ENCODE measurements at places on chromosomes 12 and 14.

DNA sequence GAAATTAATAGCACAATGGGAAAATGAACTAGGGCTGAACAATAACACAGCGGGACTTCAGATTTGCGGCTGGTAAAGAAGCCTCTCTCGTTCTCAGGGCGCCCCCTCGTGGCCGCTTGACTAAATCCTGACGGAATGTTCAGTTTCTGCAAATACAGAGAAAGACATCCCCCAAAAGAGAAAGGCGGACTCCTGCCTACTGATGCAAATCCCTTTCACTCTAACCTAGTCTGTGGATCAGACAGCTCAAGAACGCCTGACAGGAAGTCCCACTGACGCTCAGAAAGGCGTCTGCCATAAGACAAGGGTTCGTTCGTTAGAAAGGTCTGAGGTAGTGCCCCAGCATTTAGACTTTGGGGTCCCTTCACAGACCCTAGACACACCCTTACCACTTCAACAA, 2.5 kb downstream of the NUAK1 start:
- no peak for DNase-seq

DNA sequence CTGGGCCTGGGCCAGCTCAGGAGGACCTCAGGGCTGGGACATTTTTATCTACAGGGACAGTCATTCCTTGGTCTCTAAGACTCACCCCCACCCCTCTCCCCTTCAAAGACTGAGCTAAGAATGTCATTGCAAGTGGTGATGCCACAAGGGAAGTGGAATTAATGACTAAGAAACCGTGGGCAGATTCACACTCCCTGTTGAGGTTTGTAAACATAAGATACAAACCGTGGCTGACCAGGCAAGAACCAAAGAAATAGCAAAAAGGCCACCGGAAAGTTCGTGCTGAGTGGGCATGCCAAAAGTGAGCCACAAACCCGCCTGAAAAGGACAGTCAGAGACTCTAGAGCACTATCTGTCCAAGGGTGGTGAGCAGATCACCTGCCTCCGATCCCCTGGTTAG, 25.7 kb downstream of the NUAK1 start:
- DNase-seq: no peak

GRCh38 chr12:127113945-127114344, 1153.0 kb upstream of the TMEM132C start:
- DNase-seq: no peak

GRCh38 chr12:84054811-84055210, 857.8 kb downstream of the SLC6A15 start:
- no peak for DNase-seq

DNA sequence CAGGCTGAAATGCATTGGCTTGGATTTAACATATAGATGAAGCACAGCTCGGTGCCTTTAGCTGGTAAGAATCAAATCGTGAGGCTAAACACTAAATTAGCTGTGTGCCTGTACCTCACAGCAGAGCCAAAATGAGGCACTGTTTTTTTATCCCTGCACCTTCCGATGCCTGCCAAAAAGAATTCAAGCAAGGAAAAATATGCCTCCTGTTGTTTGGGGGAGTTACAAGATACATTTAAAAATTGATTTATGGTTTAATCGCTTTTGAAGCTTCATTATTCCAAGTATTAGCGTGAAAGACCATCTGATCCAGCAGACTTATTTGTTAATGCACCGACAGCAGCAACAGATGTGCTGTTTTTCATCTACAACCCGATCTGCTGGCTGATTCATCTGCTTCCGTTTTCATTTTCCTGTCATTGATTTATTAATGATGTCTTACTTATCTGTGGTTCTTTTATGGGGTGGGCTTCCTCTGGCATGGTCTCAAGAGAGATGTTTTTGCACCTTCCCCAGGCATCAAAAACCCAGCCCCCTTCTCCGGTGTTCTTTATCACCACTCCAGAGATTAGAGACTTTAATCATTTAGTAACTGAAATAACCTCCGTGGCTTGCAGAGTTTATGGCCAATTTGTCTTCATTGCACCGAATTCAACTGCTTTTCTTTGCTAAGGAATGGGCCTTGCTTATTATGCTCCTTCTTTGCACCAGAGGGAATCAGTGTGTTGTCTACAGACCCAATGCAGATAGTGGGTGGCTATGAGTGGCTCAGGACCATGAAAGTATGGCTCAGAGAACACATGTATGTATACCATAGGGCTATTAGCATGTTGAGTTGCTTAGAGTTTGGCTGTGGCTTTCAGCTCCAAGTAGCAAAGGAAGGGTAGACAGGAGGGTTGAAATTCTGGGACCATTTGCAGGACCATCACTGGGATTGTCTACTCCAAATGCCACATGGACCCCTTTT, 166.8 kb upstream of the TMEM260 start:
- no peak for DNase-seq

DNA sequence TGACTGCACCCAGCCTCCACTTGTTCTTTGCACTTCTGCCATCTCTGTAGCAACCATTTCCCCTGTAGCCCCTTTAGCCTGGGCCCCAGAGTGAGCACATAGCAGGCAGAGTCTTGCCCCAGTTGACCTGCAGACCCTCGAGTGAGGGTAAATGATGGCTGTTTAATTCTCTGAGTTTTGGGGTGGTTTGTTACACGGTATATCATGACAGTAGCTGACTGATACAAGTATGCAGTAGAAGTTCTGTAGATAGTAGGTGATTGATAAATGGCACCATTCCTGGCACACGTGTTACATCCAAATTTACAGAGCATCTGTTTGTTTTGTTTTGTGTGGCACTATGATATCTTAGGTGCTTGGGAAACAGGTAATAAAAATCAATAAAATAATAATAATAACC, 32.4 kb downstream of the CALM1 start:
- no peak for DNase-seq

GRCh38 chr14:77337880-77338279, 17.0 kb downstream of the GSTZ1 start:
- DNase-seq: no peak

GRCh38 chr12:19130224-19131024, 891 bp downstream of the PLEKHA5 start:
- peak; percentile 25 for DNase-seq

DNA sequence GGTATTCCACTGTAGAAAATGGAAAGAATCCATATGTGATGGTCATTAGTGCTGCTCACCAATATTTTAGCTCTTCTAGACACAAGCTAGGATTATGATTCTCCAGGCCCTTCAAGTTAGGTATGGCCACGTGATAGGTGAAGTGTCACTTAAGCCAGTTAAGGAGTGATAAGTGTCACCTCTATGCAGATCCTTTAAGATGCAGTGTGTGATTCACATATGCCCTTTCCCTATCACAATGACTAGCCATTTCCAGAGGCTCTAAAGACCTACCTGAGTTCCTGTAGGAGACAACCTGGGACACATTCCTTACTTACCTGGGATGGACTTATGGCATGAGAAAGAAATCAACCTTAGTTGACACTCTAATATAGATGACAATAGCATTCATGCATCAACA, 343.2 kb downstream of the NELL2 start:
- DNase-seq: no peak

GRCh38 chr14:32823706-32824105, 115.0 kb upstream of the NPAS3 start:
- no peak for DNase-seq

- no peak for DNase-seq
Observed at GRCh38 chr12:51018956-51019355, 7.2 kb downstream of the SLC11A2 start.
